ENCODE measurements at places on chromosomes 5 and 9. TPM values are rescaled to one million over a fixed set of nuclear protein-coding genes. Genes with fewer than 3 reads are reported as not detected.
A peak's percentile ranks its signal among the peaks of the same experiment; 100 is the strongest.

GRCh38 chr9:137485343-137486140, 26.4 kb upstream of the NSMF start:
- H3K27me3 ChIP-seq: no peaks in the 10 kb centered on the region
- peaks cover 5% of the 10 kb centered on the region for H3K4me1 ChIP-seq
- H3K36me3 ChIP-seq: no peaks in the 10 kb centered on the region

- peaks cover 37% of the 10 kb centered on the region for H3K27me3 ChIP-seq
- no peak overlapping the region for H3K4me3 ChIP-seq
- H3K36me3 ChIP-seq: no peaks in the 10 kb centered on the region
- H3K4me1 ChIP-seq: no peaks in the 10 kb centered on the region
Observed at GRCh38 chr5:176162888-176163287, 75.3 kb upstream of the SIMC1 start.

- no peak overlapping the region for H3K27ac ChIP-seq
- H3K36me3 ChIP-seq: no peaks in the 10 kb centered on the region
- no peaks in the 10 kb centered on the region for H3K27me3 ChIP-seq
- H3K4me3 ChIP-seq: peak overlapping the region; percentile 14
- peaks cover 12% of the 10 kb centered on the region for H3K4me1 ChIP-seq
Observed at GRCh38 chr5:151598984-151599383, 7.9 kb upstream of the FAT2 start.

- DNase-seq: no peak
- no peak overlapping the region for H3K4me3 ChIP-seq
- no peak overlapping the region for H3K27ac ChIP-seq
- H3K27me3 ChIP-seq: no peaks in the 10 kb centered on the region
Observed at GRCh38 chr5:173835661-173836060, 52.5 kb upstream of the CPEB4 start.

DNA sequence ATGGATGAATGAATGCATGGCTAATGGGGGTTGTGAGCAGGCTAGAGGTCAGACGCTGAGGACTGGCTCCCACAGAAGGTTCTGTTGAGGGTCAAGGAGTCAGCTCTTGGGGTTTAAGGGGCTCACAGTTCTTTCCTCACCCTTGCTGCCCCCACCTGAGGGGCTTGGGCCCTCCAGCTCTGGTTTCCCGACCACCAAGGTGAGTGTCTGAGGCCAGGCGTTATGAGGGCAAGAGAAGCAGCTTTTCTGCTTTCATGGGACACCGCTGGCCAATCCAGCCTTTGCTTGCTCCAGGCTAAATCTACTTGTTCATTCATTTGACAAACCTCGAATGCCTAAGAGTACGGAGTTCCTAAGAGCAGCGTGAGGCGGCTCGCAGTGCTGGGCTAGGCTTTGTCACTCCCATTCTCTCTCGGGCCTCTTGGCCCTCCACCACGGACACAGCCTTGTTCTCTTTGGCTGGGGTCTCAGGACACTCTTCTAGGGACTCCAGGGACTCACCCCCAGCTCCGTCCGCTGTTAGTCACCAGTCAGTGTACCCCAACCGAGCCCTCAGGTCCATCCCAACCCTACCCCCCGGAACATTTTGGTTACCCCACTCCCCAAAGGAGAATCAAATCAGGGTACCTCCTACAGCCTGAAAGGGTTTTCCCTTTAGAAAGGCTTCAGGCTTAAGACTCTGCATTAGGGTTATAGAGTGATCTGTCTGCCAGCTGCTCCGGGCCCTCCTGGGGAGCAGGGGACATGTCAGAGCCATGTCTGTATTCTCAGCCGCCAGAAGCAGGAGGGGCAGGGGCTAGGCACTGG, 210.1 kb upstream of the MVB12B start:
- no peak for DNase-seq
- peaks cover 25% of the 10 kb centered on the region for H3K27me3 ChIP-seq
- no peaks in the 10 kb centered on the region for H3K4me1 ChIP-seq
- H3K36me3 ChIP-seq: no peaks in the 10 kb centered on the region
- H3K4me3 ChIP-seq: no peak overlapping the region
- no peak overlapping the region for H3K27ac ChIP-seq

ZBED3 gene
- 8.7 TPM for total RNA-seq

SPATA31D4 gene
- total RNA-seq: not detected

- H3K27me3 ChIP-seq: no peaks in the 10 kb centered on the region
- DNase-seq: no peak
- no peaks in the 10 kb centered on the region for H3K4me1 ChIP-seq
- H3K36me3 ChIP-seq: no peaks in the 10 kb centered on the region
Observed at GRCh38 chr5:122607818-122608217, 167.1 kb upstream of the SNX2 start.

F2RL2 gene
- not detected for total RNA-seq

FPGS gene
- total RNA-seq: 53.4 TPM

GRCh38 chr5:167921796-167922195, 369.6 kb upstream of the WWC1 start:
- H3K4me3 ChIP-seq: no peak overlapping the region
- H3K27me3 ChIP-seq: no peaks in the 10 kb centered on the region
- H3K4me1 ChIP-seq: no peaks in the 10 kb centered on the region
- H3K36me3 ChIP-seq: no peaks in the 10 kb centered on the region
- no peak for DNase-seq
- no peak overlapping the region for H3K27ac ChIP-seq

ROPN1L gene
- total RNA-seq: 0.26 TPM

COL15A1 gene
- total RNA-seq: 0.30 TPM

DNA sequence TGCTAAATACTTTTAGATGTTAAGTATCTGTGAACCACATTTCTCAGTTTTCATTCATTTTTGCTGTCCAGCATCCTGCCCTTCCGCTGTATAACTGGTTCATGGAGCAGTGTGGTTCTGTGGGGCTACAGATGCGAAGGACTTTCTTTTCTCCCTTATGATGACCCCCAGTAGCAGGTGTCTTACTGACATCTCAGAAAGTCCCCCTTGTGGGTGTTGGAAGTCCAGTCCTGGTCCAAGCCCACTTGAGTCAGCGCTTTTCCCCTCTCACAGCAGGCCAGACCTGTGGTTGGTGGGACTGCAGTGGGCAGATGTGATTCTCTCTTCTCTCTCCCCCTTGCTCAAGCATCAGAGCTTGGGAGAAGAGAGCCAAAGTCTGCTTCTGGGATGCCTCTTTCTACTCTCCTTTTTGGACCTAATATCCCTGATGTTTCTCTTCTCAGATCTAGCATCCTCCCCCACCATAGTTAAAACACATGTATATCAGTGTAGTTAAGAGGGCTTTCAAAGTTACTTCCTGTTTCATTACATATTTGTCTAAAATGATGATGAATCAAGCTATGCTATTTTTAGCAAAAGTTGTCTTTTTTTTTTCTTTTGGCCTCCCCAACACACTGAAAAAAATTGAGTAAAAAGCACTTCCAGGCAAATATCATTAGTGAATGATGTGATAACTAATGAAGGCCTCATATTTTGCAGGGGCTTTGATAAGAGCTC, 119.5 kb upstream of the ZNF618 start:
- H3K4me3 ChIP-seq: no peak overlapping the region
- H3K27me3 ChIP-seq: peaks cover 39% of the 10 kb centered on the region
- no peaks in the 10 kb centered on the region for H3K4me1 ChIP-seq
- no peak overlapping the region for H3K27ac ChIP-seq
- no peaks in the 10 kb centered on the region for H3K36me3 ChIP-seq

- peaks cover 10% of the 10 kb centered on the region for H3K4me1 ChIP-seq
- H3K27me3 ChIP-seq: no peaks in the 10 kb centered on the region
Observed at GRCh38 chr9:34370970-34371880, 5.5 kb downstream of the MYORG start.

GRCh38 chr9:19461135-19461534, 52.3 kb downstream of the ACER2 start:
- no peaks in the 10 kb centered on the region for H3K27me3 ChIP-seq
- H3K4me3 ChIP-seq: no peak overlapping the region
- H3K27ac ChIP-seq: no peak overlapping the region
- H3K4me1 ChIP-seq: peaks cover 17% of the 10 kb centered on the region

DNA sequence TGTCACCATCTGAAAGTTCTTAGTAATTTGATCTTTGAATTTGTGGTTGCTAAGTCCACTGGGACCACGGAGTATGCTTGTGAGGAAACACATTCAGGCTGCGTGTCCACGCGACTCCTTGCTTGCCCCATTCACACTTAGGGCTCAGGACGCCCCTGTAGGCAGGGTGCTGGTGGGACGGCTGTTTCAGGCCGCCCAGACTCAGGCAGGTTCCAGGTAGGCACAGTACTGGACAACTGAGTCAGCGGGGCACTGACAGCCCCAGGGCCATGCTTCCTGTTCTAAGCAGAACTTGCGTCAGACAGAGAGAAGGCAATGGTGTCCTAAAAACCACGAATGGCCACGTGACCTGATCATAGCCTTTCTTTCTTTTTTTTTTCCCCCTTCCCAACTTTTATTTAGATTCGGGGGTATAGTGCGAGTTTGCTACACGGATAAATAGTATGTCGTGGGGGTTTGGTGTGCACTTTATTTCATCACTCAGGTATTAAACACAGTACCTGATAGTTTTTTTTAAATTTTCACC, 7.7 kb upstream of the RASGEF1C start:
- DNase-seq: no peak
- H3K36me3 ChIP-seq: peaks cover 2% of the 10 kb centered on the region
- no peak overlapping the region for H3K4me3 ChIP-seq
- H3K4me1 ChIP-seq: no peaks in the 10 kb centered on the region

DNA sequence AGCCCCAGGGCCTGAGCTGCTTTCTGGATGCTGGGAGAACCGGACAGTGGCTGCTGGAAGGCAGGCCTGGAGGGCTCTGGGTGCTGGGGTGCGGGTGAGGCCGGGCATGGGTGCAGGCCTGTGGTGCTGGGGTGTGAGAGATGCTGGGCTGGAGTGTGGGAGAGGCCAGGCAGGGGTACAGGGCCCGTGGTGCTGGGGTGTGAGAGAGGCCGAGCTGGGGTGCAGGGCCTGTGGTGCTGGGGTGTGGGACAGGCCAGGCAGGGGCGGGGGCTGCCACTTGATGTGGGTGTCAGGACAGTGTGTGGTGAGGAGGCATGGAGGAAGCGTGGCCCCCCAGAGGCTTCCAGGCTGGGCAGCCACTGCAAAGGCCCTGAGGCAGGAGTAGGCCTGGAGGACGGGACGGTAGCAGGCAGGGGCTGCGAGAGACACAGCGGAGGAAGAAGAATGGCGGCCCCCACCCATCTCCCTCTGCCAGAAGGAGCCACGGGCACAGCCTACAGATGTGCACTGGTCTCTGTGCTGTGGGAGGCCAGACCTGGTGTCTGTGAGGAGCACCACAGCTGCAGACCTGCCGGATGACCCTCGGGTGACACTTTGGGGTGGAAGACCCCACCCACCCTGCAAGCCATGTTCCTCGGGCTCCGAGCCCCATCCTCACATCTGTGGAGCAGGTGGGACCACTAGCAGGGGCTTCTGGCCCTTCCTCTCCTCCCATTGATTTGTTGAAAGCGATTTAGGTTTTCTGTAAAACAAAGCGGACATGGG, 9.3 kb downstream of the NKD2 start:
- H3K4me1 ChIP-seq: no peaks in the 10 kb centered on the region
- no peak for DNase-seq
- H3K36me3 ChIP-seq: no peaks in the 10 kb centered on the region
- no peaks in the 10 kb centered on the region for H3K27me3 ChIP-seq

- no peaks in the 10 kb centered on the region for H3K4me1 ChIP-seq
- H3K27me3 ChIP-seq: peaks cover 65% of the 10 kb centered on the region
- DNase-seq: no peak
- no peak overlapping the region for H3K4me3 ChIP-seq
- H3K27ac ChIP-seq: no peak overlapping the region
Observed at GRCh38 chr5:179345183-179345432, 153 bp downstream of the ADAMTS2 start.

DNA sequence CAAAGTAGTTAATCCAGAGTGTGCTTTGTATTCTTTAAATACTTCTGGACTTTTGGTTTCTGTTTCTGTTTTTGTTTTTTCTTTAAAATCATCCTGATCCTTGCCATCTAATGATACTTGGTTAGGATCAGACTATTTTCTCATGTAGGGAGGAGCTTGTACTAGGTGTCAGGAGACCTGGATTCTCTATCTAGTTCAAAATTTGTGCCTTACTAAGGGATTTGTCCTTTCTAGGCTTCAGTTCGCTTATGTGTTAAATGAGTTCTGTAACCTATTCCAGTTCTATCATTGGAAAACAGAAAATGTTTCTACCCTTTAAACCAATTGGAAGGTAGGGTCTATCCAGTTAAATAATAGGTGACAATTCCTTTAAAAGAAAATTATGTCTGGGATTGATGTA, 3.3 kb upstream of the MEF2C start:
- H3K4me1 ChIP-seq: peaks cover 36% of the 10 kb centered on the region
- no peak overlapping the region for H3K4me3 ChIP-seq
- H3K27me3 ChIP-seq: peaks cover 80% of the 10 kb centered on the region
- H3K36me3 ChIP-seq: no peaks in the 10 kb centered on the region
- H3K27ac ChIP-seq: no peak overlapping the region

GRCh38 chr9:18564018-18564880, 90.3 kb downstream of the ADAMTSL1 start:
- H3K4me3 ChIP-seq: no peak overlapping the region
- no peaks in the 10 kb centered on the region for H3K27me3 ChIP-seq
- no peaks in the 10 kb centered on the region for H3K4me1 ChIP-seq
- H3K36me3 ChIP-seq: no peaks in the 10 kb centered on the region
- H3K27ac ChIP-seq: no peak overlapping the region

DNA sequence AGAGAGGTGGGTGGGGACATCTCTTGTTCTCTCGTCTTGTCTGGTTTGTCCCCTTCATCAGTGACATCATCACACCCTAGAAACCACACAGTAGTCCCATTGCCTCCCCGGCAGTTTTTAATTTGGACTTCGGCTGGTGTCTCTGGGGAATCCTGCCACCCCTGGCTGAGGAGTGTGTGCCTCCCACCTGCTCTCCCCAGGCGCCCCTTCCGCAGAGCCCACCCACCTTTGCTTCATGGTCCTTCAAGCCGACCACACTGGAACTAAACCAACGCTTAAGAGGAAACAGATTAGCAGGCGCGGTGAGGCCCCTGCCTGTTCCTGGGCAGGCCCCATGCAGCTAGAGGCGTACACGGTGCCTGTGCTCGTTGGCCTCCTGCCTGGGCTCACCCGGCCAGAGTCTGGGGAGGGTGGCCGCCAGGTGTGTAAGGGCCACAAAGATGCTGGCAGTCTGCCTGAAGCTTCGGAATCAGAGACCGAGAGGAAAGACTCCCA, 107.6 kb upstream of the SPRY4 start:
- peak overlapping the region; percentile 58 for H3K27ac ChIP-seq
- no peaks in the 10 kb centered on the region for H3K36me3 ChIP-seq
- peak; percentile 39 for DNase-seq
- H3K4me3 ChIP-seq: peak overlapping the region; percentile 73
- H3K27me3 ChIP-seq: no peaks in the 10 kb centered on the region

GRCh38 chr5:102068870-102069269, 227.2 kb downstream of the SLCO4C1 start:
- H3K27me3 ChIP-seq: no peaks in the 10 kb centered on the region
- H3K27ac ChIP-seq: no peak overlapping the region
- H3K4me3 ChIP-seq: no peak overlapping the region
- H3K4me1 ChIP-seq: no peaks in the 10 kb centered on the region
- no peak for DNase-seq
- H3K36me3 ChIP-seq: no peaks in the 10 kb centered on the region

GRCh38 chr5:110354915-110355644, 371.4 kb downstream of the TMEM232 start:
- no peaks in the 10 kb centered on the region for H3K27me3 ChIP-seq
- no peaks in the 10 kb centered on the region for H3K36me3 ChIP-seq
- H3K4me3 ChIP-seq: no peak overlapping the region
- no peak overlapping the region for H3K27ac ChIP-seq

All from activated T-cell treated with anti-CD3 and anti-CD28 coated beads, Interleukin-2, amount 50 U/mL, for 72 hours (primary cell).